ENCODE measurements at places on chromosomes 5 and 9.

- DNase-seq, result no peak
These were observed 1.1 kb upstream of the ORM1 start for GRCh38 chr9:114321759-114322158.

DNA sequence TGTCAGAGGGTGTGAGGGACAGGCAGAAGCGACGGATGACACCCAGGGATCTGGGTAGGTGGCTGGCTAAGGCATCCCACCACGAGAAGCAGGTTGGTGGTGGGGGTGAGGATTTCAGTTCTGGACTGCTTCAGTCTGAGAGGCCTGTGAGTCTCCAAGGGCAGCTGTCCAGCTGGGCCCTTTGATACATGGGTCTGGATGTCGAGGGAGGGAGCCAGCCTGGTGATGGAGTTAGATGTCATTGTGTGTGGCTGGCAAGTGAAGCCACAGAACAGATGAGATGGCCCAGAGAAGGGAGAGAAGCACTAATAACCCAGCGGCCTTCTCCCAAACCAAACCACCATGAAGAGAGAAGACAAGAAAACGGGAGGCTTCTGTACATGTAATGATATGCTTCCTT lies 11.1 kb downstream of the MED27 start:
- no peak for DNase-seq

GRCh38 chr9:113220467-113221002 lies 542 bp downstream of the FKBP15 start:
- DNase-seq, result no peak

DNA sequence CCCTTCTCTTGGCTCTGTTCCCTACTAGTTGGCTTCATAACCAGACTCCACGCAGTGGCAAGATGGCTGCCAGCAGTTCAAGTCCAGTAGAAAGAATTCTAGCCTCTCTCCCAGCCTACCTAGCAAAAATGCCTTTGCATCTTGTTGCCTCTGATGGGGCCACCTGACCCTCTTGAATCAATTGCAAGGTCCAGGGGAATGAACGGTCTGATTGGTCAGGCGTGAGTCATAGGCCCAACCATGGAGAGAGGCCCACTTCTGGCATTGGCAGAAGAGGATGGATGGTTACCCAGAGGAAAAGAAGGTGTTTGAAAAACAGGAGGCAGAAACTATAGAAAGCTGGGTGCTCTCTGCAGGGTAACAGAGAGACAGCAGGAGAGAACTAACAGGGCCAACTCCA lies 622.6 kb downstream of the CCDC171 start:
- DNase-seq, result no peak

DNA sequence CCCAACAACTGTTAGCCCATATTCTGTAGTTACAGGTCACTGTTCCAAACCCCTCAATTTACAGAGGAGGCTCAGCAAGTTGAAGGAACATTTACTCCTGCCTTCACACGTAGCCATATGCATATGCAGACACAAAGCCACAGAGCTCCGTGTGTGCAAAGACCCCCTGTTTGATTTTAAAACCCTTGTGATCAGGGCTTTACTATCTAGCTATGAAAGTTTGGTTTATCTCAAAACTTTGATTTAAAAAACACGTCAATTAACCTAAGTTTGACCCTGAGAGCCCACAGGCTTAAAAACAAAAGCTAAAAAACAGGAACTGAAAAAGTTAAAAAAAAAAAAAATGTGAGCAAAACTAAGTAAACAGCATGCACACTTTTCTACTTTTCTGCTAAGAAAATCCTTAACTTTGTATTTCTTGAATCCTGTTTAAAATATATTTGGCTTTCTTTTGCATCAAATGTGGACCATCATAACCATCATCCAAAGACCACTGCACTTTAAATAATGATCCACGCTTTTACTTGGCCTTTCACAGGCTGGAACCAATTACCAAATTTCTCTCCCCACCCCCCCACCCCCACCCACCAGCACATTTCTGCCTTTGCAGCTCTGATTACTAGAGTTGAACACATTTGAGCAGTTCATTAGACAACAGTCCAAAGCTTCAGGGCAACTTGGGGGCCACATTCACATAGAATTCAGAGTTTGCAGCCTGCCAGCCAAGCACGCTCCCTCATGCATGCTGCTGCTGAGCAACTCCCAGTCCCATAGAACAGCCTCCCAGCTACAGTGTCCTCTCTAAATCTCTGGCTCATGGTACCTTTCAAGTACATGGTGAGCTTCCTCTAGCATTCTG lies 128.8 kb upstream of the MAP3K1 start:
- DNase-seq, result no peak

- DNase-seq, result no peak
These were observed 11.6 kb downstream of the RAI14 start for GRCh38 chr5:34667705-34668104.

DNA sequence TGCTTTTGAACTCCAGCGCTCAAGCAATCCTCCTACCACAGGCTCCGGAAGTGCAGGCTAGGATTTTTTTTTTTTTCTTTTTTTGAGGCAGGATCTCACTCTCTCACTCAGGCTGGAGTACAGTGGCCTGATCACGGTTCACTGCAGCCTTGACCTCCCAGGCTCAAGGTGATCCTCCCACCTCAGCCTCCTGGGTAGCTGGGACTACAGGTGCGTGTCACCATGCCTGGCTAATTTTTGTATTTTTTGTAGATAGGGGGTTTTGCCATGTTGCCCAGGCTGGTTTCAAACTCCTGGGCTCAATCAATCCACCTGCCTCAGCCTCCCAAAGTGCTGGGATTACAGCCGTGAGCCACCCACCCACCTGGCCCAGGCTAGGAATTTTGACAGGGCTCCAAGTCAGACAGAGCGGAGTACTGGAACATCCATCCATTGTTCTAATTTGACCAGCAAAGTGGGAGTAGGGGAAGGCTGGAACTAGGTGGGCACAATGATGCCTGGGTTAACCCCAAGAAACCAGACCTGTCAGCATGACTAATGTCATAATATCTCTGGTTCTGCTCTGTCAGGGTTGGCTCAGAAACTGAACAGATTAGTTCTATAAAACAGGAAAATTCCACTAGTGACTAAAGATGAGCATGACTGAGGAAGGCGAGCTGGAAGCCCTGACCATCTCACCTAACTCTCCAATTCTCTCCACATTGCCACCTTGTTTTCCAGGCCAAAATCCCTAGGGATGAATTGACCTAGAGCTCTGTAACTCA lies 9.2 kb downstream of the ZBTB5 start:
- DNase-seq, result no peak

GRCh38 chr5:150648294-150649107 lies 8.0 kb downstream of the SYNPO start:
- no peak for DNase-seq

DNA sequence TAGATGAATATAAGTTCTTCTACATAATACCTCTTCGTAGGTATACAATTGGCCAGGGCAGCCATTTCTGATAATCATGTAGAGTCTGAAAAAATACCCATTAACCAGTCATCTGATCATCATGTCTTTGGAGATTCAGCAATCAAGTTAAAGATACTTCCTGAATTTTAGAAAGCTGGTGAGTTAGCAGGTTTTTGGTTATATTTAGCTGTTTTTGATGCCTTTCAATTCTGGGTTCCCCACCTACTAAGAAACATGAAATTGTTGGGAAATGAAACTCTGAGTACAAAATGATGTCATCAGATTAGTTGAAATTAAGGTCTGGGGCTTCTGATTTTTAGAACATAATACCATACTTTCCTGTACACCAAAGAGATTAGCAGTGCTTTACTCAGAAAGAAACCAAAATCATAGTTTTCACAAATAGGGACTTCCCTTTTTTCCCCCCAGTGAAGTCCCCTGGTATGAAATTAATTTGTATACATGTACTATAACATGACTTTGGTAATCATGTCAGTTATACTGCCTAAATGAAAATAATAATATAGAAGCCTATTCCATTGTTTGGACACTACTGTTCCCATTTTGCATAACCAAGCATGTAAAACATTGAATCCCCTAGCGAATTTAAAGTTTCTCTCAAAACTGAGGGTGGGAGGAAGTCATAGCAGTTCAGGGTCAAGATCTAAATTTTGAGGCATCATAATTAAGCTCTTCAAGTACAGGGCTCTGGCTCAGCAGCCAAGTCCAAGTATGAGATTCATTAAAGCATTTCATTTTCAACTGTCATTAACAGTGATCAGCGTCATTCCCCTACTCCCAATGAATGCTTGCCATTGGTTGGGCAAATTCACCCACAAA lies 17.9 kb downstream of the PRLR start:
- no peak for DNase-seq

DNA sequence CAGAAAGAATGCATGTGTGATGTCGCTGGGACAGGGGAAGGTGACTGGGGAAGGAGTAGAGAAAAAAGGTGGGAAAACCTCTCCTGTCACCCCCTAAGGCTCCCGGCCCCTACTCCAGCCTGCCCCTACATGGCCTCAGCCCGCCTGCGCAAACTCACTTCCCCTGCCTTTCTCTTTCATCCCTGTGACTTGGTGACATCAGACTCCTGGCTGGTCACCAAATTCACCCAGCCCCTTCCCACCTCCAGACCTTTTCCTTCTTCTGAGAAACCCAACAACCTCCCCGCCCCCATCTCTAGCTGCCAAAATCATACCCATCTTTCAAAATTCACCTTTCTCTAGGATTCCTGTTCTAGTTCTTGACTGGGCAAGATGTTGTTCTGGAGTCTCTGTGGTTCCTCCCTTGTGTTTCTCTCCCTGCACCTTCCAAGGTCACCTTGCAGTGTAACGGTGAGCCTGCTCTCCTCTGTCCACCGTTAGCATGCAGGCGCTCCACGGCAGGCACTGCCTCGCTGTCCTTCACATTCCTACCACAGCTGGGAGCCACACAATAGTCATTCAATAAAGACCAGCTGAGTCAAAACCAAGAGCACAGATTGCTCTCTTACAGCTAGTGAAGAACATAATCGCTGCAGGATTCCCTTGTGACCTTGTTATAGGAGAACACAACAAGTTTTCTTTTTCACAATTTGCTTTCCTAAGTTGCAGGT lies 134.5 kb downstream of the FANCC start:
- DNase-seq, result no peak

DNA sequence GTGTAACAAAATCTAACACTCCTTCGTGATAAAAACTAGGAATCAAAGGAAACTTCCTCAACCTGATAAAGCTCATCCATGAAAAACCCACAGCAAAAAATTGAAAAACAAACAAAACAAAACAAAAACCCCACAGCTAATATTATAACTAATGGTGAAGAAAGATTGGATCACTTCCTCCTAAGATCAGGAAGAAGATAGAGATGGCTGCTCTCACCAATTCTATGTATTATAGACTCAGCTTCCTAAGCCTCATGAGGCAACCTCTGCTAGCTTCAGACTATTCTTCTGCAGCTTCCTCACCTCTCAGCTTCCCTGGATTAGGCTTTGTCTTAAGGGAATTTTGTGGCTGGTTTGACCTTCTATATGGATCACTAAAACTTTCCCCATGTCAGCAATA lies 40.1 kb downstream of the PHAX start:
- DNase-seq, result no peak

GRCh38 chr5:43631182-43631910 lies 28.4 kb downstream of the NNT start:
- DNase-seq, result peak; percentile 39

GRCh38 chr9:114154600-114155102 lies 686 bp upstream of the COL27A1 start:
- no peak for DNase-seq

DNA sequence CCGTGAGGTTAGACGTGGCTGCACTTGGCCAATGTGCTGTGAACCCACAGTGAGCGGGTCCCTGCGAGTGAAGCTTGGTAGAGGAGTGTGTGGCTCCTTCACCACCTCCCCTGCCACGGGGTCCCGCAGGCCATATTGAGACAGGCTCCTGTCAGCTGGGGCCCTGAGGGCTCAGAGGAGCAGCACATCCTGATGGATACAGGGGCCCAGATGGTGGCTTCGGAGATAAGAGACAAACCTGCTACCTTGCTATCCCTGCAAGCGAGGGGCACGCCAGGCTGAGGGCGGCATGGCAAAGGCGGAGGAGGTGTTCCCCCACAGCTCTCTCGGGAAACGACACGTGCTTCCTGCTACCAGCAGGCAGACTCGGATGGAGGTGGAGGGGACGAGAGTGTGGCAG lies 33.1 kb downstream of the SLC6A3 start:
- DNase-seq, result no peak

DNA sequence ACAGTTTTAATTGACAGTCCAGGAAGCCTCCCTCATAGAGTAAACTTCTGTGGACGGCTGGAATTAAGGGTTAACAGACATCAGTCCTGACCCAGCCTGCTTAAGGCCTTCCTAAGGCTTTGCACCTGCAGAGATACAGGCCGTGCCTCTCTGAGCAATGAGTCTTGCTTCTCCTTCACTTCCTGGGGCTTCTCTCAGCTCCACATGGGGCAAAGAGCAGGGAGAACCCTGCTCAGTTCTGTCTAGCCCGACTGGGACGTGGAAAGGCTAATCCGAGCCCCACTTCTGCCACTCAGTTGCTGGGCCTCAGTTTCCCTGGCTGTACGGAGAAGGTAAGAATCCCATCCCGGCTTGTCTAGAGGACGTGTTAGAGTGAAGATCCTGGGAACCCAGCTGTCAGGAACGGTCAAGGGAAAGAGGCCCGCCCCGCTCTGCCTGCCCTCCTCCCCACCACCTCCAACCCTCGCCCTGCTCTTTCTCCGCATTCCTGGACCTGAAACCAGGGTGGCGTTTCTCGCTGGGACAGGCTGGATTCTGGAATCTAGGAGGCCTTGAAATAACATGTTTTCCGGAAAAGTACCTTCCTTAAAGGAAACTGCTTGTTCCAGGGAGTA lies 6.5 kb downstream of the SPAAR start:
- DNase-seq, result no peak

- DNase-seq, result no peak
These were observed 11.5 kb downstream of the FSD1L start for GRCh38 chr9:105459336-105459735.

GRCh38 chr5:115324021-115324420 lies 27.6 kb upstream of the CCDC112 start:
- no peak for DNase-seq

DNA sequence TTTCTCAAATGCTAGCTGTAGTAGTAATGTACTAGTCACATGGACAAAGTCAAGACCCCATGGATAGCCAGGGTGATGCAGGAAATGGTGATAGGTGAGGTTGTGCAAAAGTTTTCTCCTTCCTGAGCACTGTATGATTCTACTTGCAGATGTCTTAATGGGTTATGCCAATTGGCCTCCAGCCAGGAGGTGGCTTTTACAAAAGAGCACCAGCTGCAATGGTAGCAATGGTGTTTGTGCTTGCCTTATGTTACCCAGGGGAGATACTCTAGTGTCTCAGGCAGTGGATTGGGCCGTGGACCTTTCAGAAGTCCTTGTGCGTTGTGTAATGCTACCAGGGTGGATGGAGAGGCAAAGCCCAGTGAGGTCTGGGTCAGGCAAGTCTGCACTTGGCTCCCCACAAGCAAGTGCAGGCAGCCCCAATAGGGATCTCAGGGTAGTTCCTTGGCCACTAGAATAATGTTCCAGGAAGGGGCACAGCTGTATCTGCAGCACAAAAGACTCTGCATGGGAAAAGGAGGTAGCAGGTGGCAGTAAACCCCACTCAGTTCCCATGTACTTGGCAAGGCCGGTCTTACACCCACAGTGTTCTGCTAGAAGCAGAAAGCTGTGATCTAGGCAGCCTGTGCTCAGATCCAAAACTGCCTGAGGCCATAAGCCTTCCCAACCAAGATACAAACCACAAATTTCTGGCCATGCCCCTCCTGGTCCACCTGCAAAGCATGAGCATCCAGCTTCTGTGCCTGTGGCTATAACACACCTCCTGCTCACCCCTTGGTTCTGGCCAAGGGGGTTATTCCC lies 46.4 kb upstream of the EDIL3 start:
- DNase-seq, result no peak

- DNase-seq, result no peak
These were observed 1.9 kb downstream of the RAI14 start for GRCh38 chr5:34657988-34658387.
